ENCODE measurements at places on chromosomes 3 and 15. TPM values are rescaled to one million over a fixed set of nuclear protein-coding genes. Genes with fewer than 3 reads are reported as not detected.

KNG1 gene
- total RNA-seq, result not detected

PDZRN3 gene
- total RNA-seq, result 0.22 TPM

FETUB gene
- 0.36 TPM for total RNA-seq

CCDC191 gene
- 1.2 TPM for total RNA-seq

SYNM gene
- total RNA-seq, result 2.1 TPM

MYO5C gene
- total RNA-seq, result 22.3 TPM

CSPG4 gene
- total RNA-seq, result 2.1 TPM

ADAMTSL3 gene
- 0.58 TPM for total RNA-seq

RHCG gene
- total RNA-seq, result 0.07 TPM

MOBP gene
- total RNA-seq, result not detected

AGBL1 gene
- total RNA-seq, result not detected

GOLGA8T gene
- not detected for total RNA-seq

GOLGA6B gene
- not detected for total RNA-seq

FAM98B gene
- 7.8 TPM for total RNA-seq

CKMT1A gene
- 8.1 TPM for total RNA-seq

GLDN gene
- not detected for total RNA-seq

HCN4 gene
- total RNA-seq, result 0.14 TPM

NEK4 gene
- total RNA-seq, result 22.9 TPM

GOLGA6L4 gene
- total RNA-seq, result 0.36 TPM

ADAMTS7 gene
- 10.5 TPM for total RNA-seq

VIPR1 gene
- total RNA-seq, result 0.43 TPM

TRAK1 gene
- total RNA-seq, result 23.8 TPM

SLC28A2 gene
- total RNA-seq, result not detected

GOLGA6L10 gene
- total RNA-seq, result 1.2 TPM

CD80 gene
- not detected for total RNA-seq

C3orf22 gene
- not detected for total RNA-seq

RFTN1 gene
- 34.7 TPM for total RNA-seq

P2RY13 gene
- total RNA-seq, result not detected

NPAP1 gene
- total RNA-seq, result 0.07 TPM

A4GNT gene
- total RNA-seq, result not detected

TRIM69 gene
- 7.7 TPM for total RNA-seq

SENP8 gene
- total RNA-seq, result 1.2 TPM

PCLAF gene
- total RNA-seq, result 107 TPM

MEX3B gene
- total RNA-seq, result 4.7 TPM

EIF1B gene
- 10.4 TPM for total RNA-seq

WNT5A gene
- total RNA-seq, result 4.4 TPM

RGMA gene
- total RNA-seq, result 0.40 TPM

HTR3E gene
- not detected for total RNA-seq

EPHB3 gene
- 0.92 TPM for total RNA-seq

SI gene
- not detected for total RNA-seq
